ENCODE measurements at places on chromosomes 4 and X.

DNA sequence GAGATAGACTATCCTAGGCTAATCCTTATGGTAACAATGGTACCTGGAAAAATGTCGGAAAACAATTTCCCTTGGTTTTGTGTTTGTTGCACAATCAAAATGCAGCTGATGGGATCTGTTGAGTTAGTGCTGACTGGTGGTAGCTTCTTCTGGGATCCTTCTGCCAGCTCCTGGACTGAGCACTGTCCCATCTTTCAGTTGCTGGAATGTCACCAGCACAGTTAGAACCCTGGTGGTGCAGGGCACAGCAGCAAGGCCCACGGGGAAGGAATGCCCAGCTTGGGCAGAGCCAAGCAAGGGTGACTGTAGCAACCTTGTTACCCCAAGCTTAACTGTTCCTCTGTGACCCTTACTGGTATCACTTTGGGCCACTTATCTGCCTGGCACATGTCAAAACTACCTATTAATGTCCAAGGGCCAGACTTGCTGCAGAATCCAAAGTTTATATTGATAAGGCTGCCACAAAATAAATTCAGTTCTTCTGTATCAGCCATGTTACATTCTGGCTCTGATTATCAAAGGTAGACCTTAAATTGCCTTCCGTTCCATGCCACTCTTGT, 53.1 kb downstream of the GK start:
- no peak for DNase-seq

GRCh38 chr4:98540803-98541202, 117.6 kb downstream of the TSPAN5 start:
- DNase-seq: no peak

- no peak for DNase-seq
Measured at GRCh38 chr4:182922501-182923284, 5.5 kb upstream of the DCTD start.

DNA sequence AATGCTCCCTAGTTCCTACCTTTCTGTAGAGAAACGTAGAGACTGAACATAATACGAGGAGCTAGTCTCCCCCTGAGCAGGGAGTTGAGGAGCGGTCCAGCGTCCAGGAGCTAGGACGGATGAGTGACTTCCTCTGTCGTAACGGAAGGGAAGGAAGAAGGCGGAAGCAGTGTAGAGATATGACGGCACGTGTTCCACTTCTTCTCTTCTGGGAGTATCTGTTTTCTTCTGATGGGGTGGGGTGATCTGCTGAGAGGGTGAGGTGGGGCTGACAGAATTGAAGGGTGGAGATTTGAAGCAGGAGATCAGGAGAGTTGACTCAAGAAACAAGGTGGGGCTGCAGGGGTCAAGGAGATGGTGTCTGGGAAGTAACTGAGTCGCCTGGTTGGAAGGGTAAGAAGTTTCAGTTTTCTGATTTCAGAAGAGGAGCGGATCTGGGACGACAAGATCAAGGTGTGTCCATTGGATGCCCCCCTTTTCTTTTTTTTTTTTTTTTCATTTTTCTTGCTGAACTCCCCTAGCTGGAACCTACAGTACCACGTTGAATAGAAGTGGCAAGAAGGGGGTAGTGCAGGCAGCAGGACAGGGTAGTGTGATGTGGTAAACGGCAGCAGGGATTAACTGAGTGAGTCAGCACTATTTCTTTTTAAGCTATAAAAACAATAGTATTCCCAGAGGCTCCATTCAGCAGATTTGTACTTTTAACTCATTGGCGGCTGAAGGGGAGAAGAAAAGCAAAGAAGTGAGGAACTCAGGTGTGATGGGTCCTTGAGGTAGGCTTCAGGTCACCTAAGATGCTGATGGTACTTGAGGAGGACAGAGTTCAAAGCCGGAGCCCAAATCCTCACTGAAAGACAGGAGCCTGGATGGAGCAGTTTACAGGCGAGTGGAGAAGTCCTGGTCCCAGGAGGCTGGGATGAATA, 50.8 kb upstream of the SETD7 start:
- DNase-seq: peak; percentile 77

DNA sequence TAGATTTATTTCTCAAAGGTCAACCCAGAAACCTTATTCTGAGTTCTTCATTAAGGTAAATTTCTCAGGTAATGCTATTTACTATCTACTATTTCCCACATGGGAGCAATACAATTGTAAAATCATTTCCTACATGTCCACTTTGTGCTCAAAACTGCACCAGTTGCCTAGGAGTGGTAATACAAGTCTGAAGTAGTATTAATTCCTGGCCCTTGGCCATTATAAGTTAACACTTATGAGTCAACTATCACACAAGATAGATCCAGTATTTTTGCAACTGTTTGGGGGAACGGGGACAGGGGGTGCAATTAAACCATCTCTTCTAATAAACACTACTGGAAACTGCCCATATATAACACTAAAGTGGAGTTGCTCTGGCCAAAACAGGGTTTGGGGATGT, 48.9 kb downstream of the ACSL4 start:
- peak; percentile 56 for DNase-seq

GRCh38 chrX:31609130-31609529, 537.3 kb upstream of the FTHL17 start:
- DNase-seq: peak; percentile 85

GRCh38 chr4:186780291-186781031, 56.8 kb upstream of the FAT1 start:
- no peak for DNase-seq

DNA sequence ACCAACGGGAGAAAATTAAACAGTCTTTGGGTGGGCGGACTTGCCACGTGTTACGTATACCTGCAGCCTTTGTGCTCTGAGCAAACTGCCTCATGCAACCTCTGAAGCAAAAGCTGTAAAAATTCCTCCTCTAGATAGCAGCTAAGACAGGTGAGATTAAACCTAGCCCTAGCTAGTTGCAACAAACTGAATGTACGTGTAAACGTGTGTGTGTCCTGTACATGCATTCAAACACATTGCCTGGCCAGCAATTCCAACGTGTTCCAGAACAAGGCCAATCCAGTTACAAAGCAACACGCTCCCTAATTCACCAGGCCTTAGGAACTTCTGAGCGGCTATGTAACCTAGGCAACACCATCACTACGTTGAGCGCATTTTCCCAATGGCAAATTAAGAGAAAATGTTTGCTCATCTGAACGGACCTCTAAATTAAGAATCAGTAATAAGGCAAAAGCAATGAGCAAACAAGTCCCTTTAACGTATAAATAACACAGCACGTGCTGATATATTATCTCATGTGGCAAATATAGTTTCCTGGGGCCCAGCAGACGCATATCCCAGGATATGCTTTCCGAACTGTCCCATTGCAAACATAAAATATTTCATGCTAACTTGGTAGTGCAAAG, 792 bp downstream of the PPID start:
- peak; percentile 75 for DNase-seq

GRCh38 chrX:120791013-120791643, 84.5 kb downstream of the CT47B1 start:
- DNase-seq: peak; percentile 83

DNA sequence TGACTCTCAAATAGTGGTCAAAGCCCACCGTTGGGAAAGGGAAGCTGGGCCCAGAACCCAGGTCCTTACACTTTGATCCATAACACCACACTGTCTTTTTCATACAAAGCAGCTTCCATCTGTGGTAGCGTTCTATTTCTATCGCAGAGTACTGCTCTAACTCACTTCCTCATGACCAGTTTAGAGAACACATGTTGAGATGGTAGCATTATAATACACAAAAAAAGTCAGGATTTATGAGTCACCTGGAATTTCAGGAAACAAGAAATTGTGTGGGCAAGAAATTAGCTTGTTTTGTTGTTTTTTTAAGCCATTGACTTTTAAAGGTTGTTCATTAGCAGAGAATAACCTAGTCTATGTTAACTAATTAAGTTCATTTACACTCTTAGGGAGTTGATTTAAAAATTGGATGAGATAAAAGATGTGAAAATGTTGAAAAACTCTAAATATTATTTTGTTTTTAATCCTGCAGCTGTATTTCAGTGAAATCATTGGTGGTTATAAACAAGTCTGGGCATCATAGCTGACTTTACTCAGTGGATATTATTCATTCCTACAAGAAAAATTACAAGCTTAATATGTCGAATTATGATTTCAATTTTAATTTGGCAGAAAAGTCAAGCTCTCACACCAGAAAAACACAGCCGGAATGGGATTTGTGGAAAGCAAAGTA, 1011.1 kb upstream of the HS3ST1 start:
- DNase-seq: no peak

GRCh38 chrX:21744721-21745120, 13.2 kb downstream of the SMPX start:
- no peak for DNase-seq

DNA sequence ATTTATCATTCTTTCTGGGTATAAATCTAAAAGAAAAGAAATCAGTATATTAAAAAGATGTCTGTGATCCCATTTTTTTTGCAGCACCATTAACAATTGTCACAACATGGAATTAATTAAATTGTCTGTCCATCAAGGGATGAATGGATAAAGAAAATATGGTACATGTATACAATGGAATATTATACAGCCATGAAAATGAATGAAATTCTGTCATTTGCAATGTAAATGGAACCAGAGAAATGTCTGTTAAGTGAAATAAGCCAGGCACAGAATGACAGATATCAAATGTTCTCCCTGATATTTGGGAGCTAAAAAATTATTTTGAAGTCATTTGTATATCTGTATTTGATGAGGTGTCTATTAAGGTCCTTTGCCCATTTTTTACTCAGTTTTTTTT, 77.1 kb upstream of the NDST4 start:
- no peak for DNase-seq

DNA sequence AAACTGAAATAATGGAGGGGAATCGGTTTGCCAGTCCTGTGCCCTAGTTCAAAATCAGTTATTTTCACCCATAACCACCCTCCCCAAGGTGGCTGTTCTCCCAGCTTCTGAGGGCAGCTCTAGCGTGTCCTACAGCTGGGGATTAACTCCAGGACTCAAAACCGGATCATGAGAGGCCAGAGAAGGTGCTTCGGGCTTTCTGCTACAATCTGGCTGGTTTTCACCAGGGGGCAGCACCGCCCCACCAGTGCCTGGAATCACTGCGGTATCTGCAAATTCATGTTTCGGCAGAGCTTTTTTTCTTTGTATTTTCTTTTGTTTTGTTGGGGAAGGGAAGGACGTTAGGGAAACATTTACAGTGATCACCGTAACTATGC, 28.4 kb downstream of the PDHA1 start:
- peak; percentile 78 for DNase-seq

DNA sequence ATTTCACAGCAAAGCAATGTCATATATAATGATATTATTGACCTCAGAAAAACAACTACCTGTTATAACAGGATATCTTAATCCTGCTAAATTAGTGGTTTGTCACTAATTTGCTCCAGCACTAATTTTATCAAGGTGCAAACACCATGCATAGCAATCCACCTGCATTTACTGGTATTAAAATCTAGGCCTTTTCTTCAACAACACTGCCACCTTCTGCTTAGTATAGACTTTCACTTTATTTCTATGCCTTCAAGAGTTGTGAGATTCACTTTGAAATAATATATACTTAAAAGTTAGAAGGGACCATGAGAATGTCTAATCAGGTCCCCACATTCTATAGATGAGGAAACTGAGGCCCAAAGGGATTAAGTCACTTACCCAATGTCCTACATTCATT, 82.1 kb upstream of the IQCM start:
- DNase-seq: peak; percentile 51

GRCh38 chrX:120238933-120239332, 11.7 kb upstream of the ZBTB33 start:
- DNase-seq: no peak

DNA sequence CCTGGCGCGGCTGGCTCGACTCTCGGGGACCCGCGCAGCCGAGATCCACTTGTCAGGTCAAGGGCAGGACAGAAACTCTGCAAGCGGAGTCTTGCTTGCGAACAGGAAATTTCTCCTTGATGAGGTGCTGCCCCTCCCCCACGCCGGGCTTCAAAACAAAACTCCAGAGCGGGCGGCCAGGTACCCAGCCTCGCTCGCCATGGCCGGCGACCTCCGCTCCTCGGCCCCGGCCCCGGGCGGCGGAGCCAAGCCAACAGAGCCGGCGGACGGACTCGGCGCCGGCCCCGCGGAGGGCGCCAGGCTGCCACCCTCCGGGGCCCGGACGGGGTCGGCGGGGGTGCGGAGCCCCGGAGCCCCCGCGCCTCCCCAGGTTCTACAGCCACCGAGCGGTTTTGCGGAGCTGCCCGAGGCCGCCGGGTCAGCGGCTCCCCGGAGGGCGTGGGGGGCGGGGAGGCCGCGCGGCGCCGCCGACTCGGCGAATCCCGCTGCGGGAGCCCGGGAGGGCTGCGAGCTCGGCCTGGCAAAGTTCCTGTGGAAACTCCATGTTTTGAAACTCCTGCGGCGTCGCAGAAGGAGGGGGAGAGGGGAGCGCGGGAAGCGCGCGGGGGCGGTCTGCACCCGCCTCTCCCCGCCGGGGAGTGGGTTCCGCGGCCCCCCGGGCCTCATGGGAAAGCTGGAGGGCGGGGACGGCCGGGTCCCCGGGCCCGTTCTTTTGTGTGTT, 11.7 kb upstream of the BCOR start:
- DNase-seq: peak; percentile 79

- peak; percentile 51 for DNase-seq
Measured at GRCh38 chr4:4990329-4990728, 28.9 kb downstream of the CYTL1 start.

DNA sequence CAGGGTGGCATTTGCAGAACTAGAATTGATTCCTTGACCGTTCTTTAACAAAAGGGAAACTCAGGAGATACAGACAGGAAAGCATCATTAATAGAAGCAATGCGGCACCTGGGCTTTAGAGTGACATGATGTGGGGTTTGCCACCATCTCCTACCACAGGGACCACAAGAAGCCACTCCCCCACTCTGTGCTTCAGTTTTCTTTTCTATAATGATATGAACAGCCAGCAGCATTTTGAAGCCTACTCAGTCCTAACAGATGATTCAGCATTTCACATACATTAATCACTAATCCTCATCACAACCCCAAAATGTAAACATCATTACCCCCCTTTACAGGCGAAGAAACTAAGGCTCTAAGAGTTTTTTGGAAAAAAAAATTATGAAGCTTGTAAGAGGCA, 22.9 kb downstream of the CCDC149 start:
- DNase-seq: peak; percentile 38

DNA sequence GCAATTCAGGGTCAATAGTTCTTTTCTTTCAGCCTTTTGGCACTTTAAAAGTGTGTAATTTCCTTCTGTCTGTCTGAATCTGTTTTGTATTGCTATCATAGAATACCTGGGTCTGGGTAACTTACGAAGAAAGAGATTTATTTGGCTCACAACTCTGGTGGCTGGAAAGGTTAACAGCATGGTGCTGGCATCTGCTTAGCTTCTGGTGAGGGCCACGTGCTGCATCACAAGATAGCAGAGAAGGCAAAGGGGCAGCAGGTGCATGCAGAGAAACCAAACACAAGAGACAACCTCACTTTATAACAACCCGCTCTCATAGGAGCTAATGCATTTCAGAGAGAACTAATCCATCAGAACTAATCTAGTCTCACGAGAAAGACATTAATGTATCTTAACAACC, 18.8 kb downstream of the RGN start:
- DNase-seq: no peak
